Activated T-cell treated with anti-CD3 and anti-CD28 coated beads for 24 hours (primary cell): ENCODE measurements at places on chromosomes 11 and 22.

DNA sequence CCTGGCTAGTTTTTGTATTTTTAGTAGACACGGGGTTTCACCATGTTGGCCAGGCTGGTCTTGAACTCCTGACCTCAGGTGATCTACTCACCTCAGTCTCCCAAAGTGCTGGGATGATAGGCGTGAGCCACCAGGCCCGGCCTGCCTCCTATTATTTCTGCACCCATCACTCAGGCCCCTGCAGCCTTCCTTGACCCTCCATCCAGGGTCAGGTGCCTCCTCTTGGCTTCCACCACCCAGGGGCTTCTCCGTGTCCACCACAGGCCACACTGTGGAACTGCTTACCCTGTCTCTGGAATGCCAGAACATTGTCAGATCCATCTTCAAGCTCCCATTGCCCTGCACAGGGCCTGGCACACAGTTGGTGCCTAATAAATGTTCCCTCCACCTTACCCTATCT, 75.4 kb upstream of the RTL6 start:
- DNase-seq: no peak

- DNase-seq: no peak
Measured at GRCh38 chr11:111128076-111128870, 117.3 kb upstream of the POU2AF2 start.

DNA sequence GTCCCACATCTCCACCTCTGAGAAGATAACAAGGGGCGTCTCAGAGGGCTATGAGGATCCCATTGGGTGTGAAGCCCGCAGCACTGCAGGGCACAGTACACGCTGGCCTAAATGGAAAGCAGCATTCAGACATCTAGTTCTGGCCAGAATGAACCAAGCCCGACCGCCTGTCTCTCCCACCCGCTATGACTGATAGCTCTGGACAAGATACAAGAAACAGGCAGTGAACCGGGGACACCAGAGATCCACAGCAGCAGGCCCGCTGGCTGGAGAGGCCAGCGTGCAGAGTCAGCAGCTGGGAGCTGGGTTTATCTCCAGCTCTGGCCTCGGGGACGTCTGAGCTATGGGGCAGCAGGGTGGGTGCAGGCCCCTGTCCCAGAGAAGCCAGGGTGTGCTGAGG, 9.6 kb downstream of the CERK start:
- DNase-seq: no peak

- DNase-seq: no peak
Measured at GRCh38 chr11:35011944-35012343, 95.5 kb downstream of the PDHX start.

DNA sequence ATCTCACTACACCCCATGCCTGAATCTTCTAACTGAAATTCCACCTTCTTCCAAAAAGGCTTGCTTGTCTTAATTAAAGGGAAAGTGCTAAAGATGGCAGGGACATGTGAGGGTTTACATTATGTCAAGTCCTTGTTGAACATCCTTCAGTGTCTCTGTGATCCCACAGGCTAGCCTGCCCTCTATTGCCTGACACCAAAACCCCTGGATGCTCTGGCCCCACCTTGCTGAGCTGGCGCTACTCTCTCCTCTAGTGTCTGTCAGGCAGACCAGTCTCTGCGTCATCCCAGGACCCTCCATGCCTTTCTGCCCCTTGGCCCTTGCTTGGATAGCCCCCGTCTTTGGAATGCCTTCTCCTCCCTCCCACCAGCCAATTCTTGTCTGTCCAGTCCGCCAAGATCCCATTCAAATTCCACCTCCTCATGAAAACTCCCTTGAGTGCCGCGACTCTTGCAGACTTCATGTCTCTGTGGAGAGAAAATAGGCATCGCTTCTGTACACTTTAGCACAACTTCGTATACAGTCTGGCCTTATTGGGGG, 69.3 kb downstream of the PKNOX2 start:
- DNase-seq: no peak

DNA sequence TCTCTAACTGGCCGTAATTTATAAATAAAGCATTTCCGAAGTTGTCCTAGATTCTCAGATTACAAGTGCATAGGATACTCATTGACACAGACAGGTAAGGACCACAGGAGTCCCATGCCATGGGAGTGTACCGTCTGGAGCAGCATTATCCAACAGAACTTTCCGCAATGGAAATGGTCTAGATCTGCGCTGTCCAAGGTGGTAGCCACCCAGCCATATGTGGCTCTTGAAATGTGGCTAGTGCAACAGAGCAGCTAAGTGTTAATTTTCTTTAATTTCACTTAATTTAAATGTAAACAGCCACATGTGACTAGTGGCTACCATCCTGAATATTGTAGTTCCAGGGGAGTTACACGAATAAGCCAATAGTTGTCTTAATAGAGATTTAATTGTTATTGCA, 71.3 kb downstream of the GALNT18 start:
- no peak for DNase-seq

- DNase-seq: peak; percentile 71
Measured at GRCh38 chr11:66022401-66023185, 3.7 kb downstream of the CATSPER1 start.
